ENCODE measurements at places on chromosomes 4 and X.

- DNase-seq, result no peak
Measured at GRCh38 chr4:48813964-48814363, 16.9 kb upstream of the OCIAD1 start.

- no peak for DNase-seq
Measured at GRCh38 chrX:24574743-24575142, 72.4 kb downstream of the PCYT1B start.

DNA sequence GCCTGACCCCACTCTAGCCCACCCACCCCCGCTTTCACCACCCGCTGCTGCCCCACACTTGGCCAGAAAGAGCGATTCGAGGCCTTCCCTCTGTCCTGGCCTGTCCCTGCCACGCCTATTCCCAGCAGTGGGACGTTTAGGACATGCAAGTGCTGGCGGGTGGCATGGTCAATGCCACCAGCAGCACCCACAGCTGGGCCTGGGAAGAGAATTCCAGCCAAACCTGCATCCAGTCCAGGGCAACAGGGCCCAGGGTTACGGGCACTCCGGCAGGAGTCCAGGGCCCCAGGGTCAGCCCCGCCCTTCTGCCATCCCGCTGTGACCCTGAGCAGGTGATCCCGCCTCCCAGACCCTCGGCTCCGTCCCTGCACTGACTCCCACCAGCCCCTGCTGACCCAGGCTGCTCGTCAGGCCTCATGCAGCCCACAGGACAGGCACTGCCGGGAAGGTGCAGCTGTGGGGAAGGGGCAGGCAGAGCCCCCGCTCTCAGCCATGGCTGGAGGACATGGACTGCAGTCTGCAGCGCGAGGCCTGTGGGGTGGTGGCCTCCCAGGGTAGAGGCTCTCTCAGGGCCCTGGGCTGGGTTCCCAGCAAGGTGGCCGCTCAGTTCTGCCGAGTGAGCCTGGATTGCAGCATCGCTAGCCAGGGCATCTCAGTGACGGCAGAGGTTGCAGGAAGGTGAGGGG is 6.8 kb upstream of the HTRA3 start:
- DNase-seq, result no peak

- DNase-seq, result no peak
Measured at GRCh38 chr4:30920043-30920442, 199.9 kb downstream of the PCDH7 start.

DNA sequence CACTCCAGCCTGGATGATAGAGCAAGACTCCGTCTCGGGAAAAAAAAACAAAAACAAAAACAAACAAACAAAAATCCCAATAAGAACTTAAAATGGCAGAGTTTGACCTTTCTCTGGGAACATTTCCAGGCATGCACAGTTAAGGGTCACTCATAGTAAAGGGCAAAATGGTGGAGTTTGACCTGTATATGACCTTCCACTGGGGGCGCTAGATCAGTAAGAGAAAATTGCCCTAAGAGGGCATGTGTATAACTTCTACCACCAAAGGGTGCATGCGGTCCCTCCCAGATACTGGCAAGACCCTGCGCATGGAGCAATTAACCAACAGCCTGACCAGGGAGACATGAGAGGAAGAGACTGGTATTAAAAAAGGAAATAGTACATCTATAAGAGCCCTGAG is 177.2 kb downstream of the MOSPD2 start:
- no peak for DNase-seq

DNA sequence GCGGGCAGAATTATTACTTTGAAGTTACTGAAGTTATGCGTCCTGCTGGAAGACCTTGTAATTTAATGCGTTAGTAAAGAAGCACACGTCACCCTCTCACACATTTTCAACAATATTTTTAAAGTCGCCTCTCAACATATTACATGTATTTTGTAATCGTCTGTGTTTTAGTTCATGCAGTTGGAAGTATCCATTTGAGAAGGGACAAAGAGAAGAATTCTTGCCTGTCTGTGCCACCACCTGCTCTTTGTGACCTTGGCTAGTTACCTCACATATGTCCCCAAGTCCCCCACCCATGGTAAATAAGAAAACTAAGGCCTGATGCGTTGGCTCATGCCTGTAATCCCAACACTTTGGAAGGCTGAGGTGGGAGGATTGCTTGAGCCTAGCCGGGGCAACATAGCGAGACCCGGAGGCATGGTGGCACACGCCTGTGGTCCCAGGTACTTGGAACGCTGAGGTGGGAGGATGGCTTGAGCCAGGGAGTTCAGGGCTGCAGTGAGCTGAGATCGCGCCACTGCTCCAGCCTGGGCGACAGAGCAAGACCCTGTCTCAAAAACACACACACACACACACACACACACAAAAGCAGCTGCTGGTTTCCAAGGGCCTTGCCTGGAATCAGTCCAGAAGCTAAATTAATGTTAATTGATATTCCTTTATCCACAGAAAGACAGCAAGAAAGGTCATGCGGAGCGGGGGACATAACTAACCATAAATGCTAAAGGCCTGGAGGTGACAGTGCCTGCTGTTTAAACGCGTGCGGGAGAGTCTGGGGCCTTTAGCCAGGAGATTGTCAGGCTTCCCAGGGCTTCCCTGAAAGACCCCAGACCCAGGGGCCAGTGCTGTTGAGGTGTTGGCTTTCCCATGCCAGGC is 811 bp downstream of the TMEM187 start:
- DNase-seq, result no peak

GRCh38 chrX:134713618-134714107 is 55.4 kb upstream of the PLAC1 start:
- DNase-seq, result no peak

- no peak for DNase-seq
Measured at GRCh38 chr4:6109842-6110560, 90.3 kb downstream of the JAKMIP1 start.

GRCh38 chr4:140163029-140163810 is 9.2 kb upstream of the MAML3 start:
- no peak for DNase-seq

- DNase-seq, result no peak
Measured at GRCh38 chrX:38060331-38060878, 54.1 kb downstream of the SYTL5 start.

DNA sequence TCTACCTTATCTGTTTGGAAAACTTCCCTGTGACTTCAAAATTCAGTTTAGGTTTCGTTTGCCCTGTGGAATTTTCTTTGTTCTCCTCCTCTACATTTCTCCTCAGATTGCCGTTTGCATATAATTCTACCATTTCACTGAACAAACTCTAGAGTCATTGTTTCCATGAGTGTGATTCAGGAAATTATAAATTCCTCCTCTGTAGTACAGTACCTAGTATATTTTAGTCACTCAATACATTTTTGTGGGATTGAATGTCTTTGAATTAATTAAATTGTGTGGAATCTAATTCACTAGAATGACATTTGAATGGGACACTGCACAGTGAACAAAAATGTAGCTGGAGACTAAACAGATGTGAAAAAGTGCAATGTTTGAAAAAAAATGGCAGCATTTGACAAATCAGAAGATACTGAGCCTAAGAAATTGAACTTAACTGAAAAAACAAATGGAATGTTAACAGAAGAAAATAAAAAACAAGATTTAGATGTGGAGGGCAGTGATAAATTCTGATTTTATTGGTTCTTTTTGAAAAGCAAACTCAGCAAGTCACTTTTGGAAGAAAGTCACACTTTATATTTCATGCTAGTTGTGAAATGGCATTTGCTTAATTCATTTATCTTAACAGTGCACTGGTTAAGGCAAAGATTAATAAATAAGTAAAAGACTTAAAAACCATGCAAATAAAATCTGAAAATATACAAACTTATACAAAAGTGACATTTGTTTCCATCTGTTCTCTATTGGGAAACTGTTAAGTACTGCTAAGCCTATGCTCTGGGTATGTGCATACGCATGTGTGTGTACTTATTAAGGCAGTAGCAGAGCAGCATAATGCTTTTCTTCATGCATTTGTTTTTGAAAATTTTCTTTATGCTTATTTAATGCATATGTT is 512.3 kb downstream of the FAT4 start:
- no peak for DNase-seq

GRCh38 chr4:107654694-107655093 is 65.3 kb downstream of the PAPSS1 start:
- DNase-seq, result no peak

- DNase-seq, result no peak
Measured at GRCh38 chrX:40086569-40087335, 11.0 kb downstream of the BCOR start.

GRCh38 chr4:128350449-128351045 is 62.9 kb upstream of the PGRMC2 start:
- no peak for DNase-seq

- DNase-seq, result no peak
Measured at GRCh38 chr4:48799157-48799556, 19.1 kb upstream of the FRYL start.

- DNase-seq, result no peak
Measured at GRCh38 chrX:42399632-42400024, 378.3 kb downstream of the PPP1R2C start.
